ENCODE measurements at places on chromosomes 13 and 19.

DNA sequence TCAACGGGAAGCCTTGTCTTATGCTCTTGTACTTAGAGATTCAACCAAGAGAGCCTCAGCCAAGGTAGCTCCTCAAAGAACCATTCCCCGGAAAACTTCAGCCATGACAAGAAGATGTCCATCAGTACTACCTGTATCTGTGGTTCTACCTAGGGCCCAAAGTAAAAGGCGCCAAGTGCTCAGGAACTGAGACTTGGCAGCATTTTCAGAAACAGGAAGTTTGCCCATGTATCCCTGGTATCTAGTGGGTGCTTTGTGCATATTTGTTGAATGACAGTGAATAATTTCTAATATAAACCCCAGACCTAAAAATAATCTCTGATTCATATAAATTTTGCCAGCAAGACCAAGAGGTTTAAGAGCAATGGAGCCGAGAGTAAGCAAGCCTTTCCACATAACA lies 7.2 kb downstream of the FAM216B start:
- DNase-seq, result no peak

DNA sequence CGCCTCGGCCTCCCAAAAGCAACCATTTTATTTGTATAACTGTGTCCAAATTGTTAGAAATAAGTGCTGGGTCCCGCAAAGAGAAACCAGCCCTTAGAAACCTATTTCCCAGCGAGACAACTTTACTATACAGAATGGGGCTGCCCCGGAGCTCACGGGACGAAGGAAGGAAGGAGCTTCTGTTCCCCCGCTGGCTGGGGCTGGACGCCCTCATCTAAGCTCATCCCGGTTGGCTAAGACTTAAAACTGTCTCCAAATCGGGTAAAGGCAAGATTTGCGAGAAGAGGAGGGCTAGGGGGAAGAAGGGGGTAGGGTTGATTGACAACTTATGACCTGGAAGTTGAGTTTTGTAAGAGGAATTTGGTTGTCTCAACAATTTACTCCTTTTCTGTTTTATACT lies 12.3 kb upstream of the BSG start:
- no peak for DNase-seq

GRCh38 chr13:111468037-111468959 lies 147.9 kb downstream of the TEX29 start:
- DNase-seq, result no peak

DNA sequence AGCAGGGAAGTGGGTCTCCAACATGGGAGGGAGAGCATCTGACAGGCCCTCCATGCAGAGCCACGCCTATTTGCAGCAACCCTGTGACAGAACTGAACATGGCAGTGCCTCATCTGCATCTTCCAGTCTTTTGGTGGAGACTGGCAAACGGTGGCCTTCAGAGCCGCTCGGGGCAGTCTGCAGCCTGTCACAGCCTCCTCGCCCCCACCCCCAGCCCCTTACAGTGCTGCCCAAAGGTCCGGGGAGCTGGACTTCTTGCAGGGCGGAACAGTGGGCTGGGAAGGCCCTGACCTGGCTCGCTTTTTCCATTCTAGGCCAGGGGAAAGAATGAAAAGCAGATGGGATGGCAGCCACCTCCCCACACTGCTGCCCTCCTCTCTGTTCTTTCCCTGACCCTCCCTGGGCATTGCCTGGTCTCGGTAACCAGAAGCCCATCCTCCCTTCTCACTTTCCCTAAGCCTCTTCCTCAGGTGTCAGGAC lies 2.7 kb downstream of the CALM3 start:
- DNase-seq, result no peak

DNA sequence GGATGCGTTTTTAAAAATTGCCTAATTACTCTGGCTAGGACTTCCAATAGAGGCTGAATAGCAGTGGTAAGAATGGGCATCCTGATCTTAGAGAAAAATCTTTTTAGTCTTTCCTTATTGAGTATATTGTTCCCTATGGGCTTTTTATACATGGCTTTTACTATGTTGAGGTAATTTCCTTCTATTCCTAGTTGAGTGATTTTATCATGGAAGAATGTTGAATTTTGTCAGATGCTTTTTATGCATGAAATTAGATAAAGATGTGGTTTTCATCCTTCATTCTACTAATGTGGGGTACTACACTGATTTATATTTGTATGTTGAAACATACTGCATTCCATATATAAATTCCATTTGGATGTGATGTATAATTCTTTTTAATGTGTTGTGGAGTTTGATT lies 2673.8 kb downstream of the PCDH9 start:
- DNase-seq, result no peak

GRCh38 chr19:21604351-21604926 lies 99.0 kb downstream of the ZNF429 start:
- no peak for DNase-seq

- DNase-seq, result no peak
Observed at GRCh38 chr19:47726467-47726866, 13.2 kb downstream of the EHD2 start.

DNA sequence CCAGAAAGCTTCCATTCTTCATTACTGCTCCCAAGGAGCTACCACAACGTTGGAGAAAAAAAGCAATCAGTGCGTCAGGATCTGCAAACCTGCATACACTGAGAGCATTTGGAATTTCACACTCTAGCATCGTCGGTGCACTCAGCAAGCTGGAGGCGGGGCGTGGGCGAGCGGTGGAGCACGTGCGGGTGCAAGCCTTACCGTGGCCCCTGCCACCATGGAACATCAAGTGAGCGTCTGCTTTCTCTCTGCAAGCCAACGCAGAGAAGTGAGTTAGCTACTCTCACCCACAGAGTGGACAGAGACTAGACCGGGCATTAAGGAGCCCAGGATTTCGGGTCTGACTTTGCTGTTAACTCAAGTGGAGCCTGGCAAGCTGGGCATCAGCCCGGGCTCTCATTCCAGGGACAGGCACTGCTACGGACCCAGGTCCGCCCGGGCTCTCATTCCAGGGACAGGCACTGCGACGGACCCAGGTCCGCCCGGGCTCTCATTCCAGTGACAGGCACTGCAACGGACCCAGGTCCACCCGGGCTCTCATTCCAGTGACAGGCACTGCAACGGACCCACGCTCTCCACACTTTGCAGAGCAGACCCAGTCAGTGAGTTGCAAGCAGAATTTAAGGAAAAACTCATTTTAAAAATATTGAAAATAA lies 124.1 kb upstream of the SPACA7 start:
- no peak for DNase-seq

DNA sequence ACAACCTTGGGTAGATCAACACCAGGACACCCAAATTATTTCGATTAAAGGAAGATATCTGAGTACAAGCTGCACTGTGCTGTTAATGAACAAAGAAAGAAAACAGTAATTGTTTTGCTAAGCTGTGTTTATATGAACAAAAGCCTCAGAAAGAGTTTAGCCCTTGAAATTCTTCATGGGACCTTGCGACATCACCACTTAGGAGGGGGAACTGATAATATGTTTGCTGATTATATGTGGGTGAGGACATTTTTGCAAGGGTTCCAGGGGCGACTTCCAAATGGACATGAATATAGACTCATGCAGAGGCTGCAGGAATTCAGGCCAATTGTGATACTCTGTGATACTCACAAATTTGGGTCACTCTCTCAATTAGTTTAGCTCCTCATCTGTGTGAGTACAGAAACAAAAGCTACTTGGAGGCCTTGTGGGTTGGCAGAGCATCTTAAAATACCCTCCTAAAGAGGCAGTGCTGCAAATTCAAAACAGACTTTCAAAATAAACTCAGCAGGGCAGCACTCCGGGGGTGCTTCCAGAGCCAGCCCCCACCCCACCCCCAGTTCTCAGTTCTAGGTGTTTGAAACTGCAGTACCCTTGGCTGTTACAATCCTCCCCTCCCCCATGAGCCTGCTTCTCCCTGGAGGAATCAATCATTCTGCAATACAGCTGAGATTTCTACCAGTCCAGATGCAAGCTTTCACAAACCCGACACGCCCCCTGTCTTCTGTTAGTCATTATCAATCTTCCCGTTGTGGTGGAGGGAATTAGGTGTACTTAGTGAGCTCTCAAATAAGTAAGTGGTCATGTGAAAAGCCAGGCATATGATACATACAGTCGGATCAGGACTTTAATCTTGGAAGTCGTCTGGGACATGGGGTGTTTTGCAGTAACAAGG lies 97.0 kb upstream of the MBNL2 start:
- no peak for DNase-seq

DNA sequence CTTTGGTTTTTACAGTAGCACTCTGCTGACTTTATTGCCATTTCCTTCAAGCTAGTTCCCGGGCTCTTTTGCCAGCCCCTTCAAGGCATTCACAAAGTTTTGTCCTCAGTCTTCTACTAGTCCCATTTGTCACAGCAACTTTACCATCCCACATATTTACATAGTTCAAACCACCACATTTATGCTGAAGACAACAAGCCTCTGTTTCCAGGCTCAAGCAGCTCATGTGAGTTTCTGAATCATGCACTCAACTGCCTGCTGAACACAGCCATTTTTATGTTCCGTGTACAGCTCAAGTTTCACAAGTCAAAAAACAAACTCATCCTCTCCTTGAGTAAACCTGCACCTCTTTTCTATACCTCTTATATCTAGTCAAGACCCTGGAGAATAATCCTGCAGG lies 977.0 kb upstream of the SLC10A2 start:
- no peak for DNase-seq

GRCh38 chr13:80161219-80161618 lies 179.7 kb downstream of the SPRY2 start:
- no peak for DNase-seq

- DNase-seq, result no peak
Observed at GRCh38 chr19:52522551-52522950, 4.9 kb upstream of the ZNF808 start.

DNA sequence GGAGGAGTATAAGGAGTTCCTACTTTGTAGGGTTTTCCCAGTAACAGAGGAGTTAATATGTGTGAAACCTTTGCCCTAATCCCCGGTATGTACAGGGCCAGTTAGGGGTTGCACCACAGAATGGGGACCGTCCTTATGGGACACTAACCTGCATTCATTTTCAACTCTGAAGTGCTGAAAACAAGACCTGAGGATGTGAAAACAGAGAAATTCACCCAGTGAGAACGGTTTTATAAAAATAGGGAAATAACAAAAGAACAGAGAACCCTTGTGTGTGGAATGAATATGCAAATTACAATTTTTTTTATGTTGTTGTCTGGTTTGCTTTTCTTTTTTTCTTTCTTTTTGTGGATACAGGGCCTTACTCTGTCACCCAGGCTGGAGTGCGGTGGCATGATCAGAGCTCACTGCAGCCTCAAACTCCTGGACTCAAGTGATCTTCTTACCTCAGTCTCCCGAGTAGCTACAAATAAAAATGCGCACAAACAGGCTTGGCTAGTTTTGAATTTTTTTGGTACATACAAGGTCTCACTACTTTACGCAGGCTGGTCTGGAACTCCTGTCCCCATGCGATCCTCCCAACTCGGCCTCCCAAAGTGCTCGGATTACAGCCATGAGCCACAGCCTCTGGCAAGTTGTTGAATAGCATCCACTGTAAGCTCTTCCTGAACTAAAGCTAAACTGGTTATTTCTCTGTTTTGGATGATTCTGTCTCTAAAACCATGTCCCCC lies 10.6 kb downstream of the CLC start:
- no peak for DNase-seq

DNA sequence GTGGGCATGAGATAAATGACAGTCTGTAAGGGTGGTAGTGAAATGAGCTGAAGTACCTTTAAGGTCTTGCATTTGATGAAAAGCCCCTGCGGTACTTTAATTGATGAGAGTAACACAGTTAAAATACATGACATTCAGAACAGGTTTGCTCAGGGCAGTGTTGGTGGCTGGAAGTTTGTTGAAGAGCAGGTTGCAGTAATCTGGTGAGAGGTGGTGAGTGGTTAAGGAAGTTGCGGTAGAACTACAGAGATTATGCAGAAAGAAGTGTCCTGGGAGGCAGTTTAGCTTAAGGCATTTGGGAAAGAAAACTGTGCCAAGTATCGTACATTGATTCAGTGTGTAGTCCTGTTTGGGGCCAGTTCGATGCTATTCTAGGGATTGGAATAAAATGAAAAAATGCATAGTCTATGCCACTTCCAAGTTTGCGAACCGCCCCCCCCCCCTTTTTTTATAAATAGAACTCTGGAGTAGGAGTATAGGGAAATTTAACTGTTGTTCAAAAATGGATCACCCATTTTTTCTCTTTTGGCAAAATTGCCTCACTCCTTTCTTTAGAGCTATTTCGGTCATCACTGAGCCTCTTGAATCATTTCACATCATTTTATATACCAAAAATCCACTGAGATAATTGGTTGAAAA lies 42.7 kb downstream of the SLAIN1 start:
- no peak for DNase-seq

GRCh38 chr13:71149498-71150363 lies 717.3 kb downstream of the DACH1 start:
- no peak for DNase-seq

DNA sequence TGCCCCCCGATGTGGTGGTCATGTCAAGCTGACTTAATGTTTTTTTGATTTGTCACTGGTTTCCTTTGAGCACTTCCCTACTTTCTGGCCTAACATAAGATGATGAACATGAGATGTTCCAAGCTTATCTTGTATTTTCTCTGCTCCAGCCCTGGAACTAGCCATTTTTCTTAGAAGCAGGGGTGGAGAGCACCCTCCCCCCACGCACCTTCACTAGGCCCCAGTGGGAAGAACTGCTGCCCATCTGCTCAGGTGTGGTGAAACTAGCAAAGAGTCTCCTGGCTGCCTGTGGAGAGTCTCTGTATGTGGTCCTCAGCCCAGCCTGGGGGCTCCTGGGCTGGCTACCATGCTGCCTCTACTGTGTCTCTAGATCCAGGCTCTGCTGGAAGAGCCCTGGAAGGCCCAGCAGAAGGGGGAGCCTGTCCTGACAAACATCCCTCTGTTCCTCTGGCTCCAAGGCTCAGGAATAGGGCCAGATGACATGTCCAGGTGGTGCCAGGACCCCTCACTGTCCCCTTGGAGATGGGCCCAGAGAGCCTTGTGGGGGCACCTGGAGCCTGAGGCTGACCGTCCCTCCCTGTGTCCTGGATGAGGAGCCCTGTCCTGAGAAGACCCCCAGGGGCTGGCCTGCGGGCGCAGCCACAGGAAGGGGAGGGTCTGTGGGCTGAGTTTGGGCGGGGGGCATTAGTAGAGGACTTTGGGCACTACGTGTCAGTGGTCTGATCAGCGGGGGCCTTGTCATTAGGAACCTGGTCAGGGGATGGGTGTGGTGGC lies 4.8 kb upstream of the ZNF14 start:
- no peak for DNase-seq

DNA sequence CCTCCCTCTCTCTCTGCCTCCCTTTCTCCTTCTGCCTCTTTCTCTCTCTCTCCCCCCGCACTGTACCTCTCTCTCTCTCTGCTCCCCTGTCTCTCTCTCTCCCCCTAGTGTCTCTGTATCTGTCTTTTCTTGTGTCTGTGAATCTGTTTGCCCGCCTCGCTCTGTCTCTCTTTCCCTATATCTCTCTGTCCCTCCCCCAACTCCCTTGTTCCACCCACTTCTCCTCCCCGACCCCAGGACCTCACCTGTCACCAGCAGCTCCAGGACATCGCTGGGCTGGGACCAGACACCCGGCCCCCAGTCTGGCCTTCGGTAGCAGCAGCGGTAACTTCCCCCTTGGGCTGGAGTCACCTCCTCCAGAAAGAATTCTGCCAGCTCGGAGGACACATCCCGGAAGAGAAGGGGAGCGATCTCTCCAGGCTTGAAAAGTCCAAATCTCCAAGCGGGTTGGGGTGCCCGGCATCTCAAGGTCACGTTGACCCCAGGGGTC lies 3.9 kb downstream of the OSCAR start:
- no peak for DNase-seq

GRCh38 chr19:29409076-29409862 lies 116.5 kb upstream of the VSTM2B start:
- no peak for DNase-seq

Measured in GM12891 (cell line).